ENCODE measurements at places on chromosomes 7 and 10.
A peak's percentile ranks its signal among the peaks of the same experiment; 100 is the strongest.

- no peak for DNase-seq
Measured at GRCh38 chr7:78499283-78499682, 700.7 kb downstream of the PHTF2 start.

DNA sequence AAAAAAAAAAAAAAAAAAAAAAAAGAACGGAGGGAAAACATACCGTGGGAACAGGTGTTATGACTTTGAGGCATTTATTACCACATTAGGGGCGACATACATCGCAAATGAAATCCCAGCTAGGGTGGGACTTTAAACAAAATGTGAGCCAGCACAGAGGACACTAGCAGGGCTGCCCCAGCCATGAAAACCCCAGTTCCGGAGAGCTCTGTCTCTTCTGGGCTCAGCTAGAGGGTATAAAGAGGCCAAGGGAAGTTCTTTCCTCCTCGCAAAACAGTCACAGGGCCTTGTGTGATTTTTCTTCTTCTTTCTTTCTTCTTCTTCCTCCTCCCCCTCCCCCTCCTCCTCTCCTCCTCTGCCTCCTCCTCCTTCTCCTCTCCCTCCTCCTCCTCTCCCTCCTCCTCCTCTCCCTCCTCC, 59.9 kb upstream of the ECHDC3 start:
- no peak for DNase-seq

DNA sequence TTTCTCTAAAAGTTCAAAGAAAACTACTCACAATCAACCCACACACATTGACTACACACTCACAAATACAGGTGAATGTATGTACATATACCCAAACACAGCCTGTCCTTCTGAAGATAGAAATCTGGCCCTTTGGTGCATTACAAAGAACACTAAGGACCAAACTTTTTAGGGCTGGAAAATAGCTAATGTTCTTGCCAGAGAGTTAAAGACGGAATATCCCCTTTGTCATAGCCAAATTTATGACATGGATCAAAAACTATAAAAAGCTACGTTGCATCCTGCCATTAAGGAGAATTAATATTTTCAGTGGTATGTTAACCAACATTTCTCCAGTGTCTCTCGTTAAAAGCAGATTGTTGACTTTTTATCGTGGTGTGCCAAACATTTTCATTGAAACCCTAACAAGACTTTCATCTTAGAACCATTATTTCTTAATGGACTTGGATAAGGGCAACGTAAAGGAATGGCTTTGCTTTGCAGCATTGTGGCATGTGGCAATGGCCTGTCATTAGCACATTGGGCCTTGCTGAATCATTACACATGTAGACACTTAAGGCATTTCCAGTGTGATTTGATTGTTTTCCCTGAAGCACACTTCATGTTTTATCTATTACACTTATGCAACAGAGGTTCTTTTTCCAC, 150.9 kb upstream of the MEOX2 start:
- no peak for DNase-seq

DNA sequence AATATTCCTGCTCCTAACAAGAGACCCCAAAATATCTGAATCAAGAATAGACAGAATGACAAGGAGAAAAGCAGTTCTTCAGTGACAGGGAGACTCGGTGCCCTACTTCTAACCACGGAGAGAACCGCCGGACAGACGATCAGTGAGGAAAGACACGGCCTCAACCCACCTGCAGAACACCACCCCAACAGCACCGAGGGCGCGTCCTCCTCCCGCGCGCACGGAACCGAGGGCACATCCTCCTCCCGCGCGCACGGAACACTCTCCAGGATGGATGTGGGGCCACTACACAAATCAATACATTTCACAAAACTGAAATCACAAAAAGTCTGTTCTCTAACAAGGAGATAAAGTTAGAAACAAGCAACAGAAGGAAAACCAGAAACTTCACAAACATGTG, 9.7 kb upstream of the ADAM8 start:
- no peak for DNase-seq

DNA sequence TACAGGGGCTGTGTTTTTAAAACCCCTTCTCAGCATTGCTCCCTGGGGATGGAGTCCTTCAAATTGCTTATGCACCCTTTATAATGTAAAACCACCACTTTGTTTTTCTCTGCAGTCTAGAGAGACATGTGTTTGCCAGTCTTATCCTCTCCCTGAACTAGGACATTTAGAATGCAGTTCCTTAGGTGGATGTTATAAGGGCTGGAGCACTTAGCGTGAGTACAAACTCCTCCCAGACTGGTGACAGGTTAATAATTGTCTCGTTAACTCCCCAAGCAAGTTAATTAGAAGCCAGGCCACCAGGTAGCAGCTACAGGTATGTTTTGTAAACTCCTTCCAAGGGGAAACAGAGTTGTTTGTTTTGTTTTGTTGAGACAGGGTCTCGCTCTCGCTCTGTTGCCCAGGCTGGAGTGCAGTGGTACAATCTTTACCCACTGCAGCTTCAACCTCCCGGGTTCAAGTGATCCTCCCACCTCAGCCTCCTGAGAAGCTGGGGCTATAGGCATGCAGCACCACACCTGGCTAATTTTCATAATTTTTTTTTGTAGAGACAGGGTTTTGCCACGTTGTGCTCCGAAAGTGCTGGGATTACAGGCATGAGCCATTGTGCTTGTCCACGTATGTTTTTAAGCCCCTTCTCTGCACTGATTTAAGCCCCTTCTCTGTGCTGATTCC, 100.2 kb downstream of the FAM107B start:
- no peak for DNase-seq

- DNase-seq = no peak
Measured at GRCh38 chr7:97407106-97407505, 289.6 kb downstream of the SDHAF3 start.

GRCh38 chr10:100810091-100810834, 64.9 kb downstream of the PAX2 start:
- DNase-seq = no peak

DNA sequence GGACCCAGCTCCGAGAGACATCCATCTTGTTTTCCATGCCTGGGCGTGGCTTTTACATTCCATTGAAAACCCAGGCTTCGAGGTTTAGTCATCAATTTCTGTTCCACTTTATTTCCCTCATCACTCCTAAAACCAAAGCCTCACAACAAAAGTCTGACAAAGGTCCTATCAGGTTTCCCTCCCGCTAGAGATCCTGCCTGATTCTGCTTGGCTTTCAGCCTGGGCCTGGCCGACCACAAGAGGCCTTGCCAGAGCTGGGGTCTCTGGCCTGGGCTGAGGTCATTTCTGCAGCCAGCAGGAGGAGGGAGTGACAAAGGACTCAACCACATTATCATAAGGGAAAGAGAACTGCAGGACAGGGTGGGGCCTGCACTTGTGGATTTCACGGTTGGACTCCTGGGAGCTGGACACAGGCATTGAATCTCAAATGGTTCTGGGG, 167.0 kb downstream of the FANK1 start:
- DNase-seq = no peak

DNA sequence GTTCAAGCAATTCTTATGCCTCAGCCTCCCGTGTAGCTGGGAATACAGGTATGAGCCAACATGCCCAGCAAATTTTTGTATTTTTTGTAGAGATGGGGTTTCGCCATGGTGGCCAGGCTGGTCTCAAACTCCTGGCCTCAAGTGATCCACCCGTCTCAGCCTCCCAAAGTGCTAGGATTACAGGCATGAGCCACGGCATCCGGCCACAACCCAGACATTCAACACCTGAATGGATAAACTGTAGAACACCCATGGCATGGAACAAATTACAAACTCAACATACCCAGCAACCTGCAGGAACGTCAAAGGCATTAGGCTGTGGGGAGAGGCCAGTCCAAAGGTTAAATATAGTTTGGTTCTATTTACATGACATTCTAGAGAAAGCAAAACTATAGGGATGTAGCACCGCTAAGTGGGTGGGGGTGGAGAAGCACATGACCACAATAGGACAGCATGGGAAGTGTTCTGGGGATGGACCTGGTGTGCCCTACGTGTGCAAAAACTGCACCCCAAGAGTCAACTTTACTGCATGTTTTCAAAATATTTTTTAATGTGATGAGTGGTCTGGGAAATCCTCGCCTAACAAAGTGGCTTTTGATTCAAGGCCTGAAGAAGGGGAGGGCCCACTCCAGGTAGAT, 6.5 kb upstream of the PGAM2 start:
- DNase-seq = no peak

DNA sequence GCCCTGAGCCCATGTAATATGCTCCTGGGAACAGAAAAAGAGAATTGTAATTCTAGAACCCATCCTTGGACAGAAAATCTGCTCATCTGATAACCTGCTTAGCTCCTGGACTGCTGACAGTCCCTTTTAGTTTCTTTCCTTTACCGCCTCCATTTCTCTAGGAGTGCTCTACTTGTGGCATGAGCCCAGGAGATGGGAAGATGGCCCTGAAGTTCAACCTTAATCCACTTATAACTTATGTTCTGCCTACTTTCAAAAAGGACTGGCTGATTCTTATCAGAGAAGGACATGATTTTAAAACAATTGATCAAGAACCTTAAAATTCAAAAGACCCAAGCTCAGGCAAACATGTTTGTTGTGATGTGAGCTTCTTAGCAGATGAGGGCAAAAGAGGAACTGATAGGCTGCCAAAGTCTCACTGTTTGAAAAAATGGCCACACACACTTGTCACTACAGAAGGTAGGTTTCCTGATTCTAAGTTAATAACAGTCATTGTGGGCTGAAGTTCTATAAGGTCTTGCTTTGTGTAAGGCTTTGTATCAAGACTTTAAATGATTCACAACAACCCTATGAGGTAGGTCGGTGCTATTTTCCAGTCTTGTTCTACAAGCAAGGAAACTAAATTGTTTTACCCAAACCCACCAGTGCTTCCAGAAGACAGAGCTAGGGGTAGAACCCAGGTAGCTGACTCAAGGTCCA, 94.3 kb upstream of the AFAP1L2 start:
- no peak for DNase-seq

- no peak for DNase-seq
Measured at GRCh38 chr10:21427804-21428481, 97.5 kb downstream of the SKIDA1 start.

- no peak for DNase-seq
Measured at GRCh38 chr10:106775127-106775526, 389.4 kb downstream of the SORCS1 start.

GRCh38 chr10:104804880-104805279, 163.8 kb downstream of the SORCS3 start:
- DNase-seq = no peak

DNA sequence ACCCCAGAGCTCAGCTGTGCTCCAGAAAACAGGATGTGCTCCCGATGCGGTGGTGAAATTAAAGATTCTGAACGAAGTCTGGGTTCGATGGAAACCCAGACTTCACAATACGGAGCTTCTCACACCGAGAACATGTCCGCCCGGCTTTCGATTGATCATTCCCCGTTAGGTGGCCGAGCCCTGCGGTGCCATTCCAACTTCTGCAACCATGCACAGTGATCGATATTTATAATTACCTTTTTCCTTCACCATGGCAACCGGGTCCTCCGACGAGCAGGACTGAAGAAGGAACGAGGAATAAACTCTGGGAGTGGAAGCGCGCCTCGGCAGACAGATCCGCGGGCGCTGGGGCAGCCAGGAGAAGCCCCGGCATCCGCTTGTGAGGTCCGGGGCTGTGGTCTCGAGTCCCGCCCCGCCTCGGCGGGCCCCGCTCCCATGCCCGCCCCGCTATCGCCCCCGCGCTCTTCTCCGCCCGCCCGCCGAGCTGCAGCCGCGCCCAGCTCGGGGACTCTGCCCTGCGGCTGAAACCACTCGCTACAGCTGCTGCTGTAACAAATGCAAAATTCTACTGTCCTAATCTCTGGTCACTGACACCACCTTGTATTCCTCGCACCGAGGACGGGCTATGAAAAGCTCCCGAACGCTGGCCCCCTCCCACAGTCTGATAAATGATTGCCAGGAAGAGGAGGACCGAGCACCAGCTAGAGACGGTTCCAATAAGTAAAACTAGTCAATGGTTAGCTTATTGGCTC, 26.2 kb downstream of the ABLIM1 start:
- peak; percentile 83 for DNase-seq

DNA sequence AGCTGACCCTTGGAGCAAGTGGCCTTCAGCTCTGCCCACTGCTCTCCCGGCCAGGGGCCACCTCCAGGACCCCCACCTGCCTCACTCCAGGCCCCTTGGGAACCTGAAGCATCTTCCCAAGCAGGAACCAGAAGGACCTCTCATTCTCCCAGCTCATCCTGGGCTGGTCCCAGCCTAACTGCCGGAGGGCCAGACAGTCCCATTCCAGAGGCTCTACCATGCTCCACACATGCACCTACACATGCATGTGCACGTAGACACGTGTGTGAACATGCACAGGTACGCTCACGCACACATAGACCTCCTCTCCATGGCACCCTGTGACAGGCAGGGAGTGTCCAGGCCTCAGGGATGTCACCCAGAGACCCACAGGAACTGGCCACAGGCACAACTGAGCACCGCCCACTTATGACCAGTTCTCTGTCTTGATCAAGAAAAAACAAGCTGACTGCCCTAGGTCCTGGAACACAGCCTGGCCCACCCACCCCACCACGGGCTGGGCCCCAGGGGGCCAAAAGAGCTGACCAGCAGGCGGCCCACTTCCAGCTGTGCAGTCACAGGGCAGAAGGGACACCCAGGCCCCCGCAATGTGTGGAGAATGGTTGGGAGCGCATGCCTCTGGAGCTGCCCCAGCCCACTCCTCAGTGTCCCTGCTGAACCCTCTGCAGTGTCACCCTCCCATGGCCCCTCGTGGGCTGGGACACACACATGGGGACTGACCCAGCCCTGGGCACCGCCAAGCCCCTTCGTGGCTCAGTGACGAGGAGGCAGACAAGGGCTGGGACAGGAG, 43.4 kb downstream of the CAMK2B start:
- no peak for DNase-seq

DNA sequence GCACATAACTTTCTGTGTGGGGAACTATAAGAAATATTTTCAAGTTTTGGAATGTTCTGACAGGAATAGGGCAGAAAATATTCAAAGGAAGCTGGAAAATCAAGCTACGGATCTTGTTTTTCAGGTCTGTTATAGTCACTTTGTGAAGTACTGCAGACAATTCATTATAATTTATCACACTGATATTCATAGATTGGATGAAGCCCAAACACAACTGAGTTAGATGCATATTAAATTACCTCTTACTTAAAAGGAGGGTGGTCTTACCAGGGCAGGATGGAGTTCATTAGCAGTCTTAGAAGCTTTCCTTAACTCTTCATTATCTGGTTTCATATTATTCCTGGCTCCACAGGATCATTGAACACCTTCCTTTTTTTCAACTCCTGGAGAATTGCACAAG, 242.3 kb downstream of the DYNC1I1 start:
- DNase-seq = no peak

DNA sequence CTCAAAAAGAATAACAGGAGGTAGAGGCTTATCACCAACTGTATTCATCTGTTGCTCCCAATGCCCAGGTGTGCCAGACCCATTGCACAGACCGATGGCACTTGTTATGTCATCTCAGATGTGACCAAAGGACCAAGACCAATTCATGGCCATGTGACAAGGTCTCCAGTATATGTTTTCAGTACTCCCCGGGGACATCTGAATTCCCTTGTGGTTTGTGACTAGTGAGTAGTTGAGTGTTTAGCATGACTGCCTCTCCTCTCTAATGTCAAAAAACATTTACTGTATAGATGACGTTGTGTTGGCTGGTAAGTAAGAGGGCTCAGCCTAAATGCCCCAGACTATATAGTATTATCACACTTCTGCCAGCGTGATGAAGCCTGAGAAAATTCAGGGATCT, 202.1 kb upstream of the SMIM30 start:
- no peak for DNase-seq
